ENCODE measurements at places on chromosomes 1 and 21.
A peak's percentile ranks its signal among the peaks of the same experiment; 100 is the strongest.

GRCh38 chr1:206839006-206839560 is 26.3 kb upstream of the IL20 start:
- no peak overlapping the region for H3K4me3 ChIP-seq
- no peaks in the 10 kb centered on the region for H3K4me1 ChIP-seq
- H3K27ac ChIP-seq, result no peak overlapping the region
- DNase-seq, result no peak
- no peaks in the 10 kb centered on the region for H3K36me3 ChIP-seq
- H3K27me3 ChIP-seq, result no peaks in the 10 kb centered on the region

DNA sequence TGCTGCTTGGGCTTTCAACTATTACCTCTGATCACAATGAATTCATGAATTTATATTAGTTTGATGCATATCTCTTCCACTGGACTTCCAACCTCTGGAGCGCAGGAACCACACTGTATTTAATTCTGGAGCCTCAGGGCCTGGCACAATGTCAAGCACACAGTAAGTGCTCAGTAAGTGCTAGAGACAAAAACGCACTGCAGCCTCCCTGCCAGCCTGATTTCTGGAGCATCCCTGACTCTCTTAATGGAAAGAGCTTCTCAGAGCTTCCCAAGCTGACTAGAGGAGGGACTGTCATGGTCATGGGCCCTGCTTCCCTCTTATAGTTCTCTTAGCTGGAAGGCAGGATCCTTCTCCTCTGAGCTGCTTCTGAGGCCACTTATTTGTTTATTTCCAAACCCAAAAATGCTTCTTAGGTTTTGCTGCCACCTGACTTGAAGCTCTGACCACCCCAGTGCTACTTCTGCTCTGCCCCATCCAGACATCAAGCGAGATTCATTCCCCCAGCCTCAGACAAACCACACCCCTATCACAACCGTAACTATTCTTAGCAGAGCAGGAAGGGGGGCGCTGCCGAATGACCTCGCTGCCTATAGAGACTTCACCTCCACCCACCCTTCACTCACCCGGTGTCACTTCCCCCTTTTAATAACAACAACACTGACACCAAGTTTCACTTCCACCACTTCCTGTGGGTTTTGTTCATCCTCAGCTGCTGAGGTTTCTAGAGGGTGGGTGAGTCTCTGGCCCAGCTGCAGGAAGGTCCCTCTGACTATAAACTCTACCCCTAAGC is 33.6 kb downstream of the NUAK2 start:
- H3K4me1 ChIP-seq, result peaks cover 15% of the 10 kb centered on the region
- H3K36me3 ChIP-seq, result no peaks in the 10 kb centered on the region
- H3K27me3 ChIP-seq, result no peaks in the 10 kb centered on the region
- H3K27ac ChIP-seq, result no peak overlapping the region

GRCh38 chr1:9331016-9331415 is 38.3 kb downstream of the SPSB1 start:
- H3K4me1 ChIP-seq, result peaks cover 4% of the 10 kb centered on the region
- no peaks in the 10 kb centered on the region for H3K36me3 ChIP-seq
- DNase-seq, result no peak
- no peak overlapping the region for H3K4me3 ChIP-seq
- peak overlapping the region; percentile 58 for H3K27ac ChIP-seq

DNA sequence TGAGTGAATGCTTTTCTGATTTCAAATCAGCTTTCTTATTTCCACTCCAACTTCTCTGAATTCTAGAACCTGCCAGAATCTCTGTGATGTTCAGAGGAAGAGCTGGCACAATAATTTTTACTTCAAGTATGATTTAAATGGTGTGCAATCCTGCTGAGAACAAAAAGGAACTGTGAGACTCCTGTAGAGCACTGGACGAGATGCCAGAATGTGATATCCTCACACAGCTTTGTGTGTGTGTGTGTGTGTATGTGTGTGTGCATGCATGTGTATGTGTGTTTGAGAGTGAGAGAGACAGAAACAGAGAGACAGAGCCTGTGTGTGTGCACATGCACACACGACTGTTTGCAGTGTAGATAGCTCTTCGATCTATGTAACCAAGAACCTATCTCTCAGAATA is 713.6 kb upstream of the ZP4 start:
- H3K27me3 ChIP-seq, result no peaks in the 10 kb centered on the region
- no peak overlapping the region for H3K27ac ChIP-seq
- no peak for DNase-seq
- no peaks in the 10 kb centered on the region for H3K4me1 ChIP-seq
- no peaks in the 10 kb centered on the region for H3K36me3 ChIP-seq

GRCh38 chr1:176101951-176102642 is 105.0 kb downstream of the COP1 start:
- no peaks in the 10 kb centered on the region for H3K4me1 ChIP-seq
- H3K4me3 ChIP-seq, result no peak overlapping the region
- H3K27me3 ChIP-seq, result no peaks in the 10 kb centered on the region
- no peak overlapping the region for H3K27ac ChIP-seq

GRCh38 chr1:176885751-176886150 is 278.8 kb downstream of the ASTN1 start:
- H3K4me3 ChIP-seq, result no peak overlapping the region
- H3K4me1 ChIP-seq, result no peaks in the 10 kb centered on the region
- no peaks in the 10 kb centered on the region for H3K36me3 ChIP-seq
- no peaks in the 10 kb centered on the region for H3K27me3 ChIP-seq
- DNase-seq, result no peak
- H3K27ac ChIP-seq, result no peak overlapping the region

DNA sequence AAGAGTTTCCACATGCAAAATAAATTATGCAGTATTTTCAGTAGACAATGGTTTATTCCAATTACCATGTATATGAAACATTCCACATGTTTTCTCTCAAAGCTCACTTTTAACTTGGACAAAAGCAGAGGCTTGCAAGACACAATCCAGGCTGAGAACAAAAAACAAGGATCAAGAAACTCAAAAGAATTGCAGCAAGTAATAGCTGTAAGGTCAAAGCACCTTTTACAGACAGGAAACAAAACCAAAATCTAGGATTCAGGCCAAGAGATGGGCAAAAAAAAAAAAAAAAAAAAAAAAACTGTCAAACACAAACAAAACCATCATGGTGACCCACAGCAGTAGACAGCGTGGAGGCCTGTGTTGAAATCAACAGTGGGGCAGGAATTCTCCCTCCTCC is 9.3 kb downstream of the RGS1 start:
- no peaks in the 10 kb centered on the region for H3K36me3 ChIP-seq
- H3K4me1 ChIP-seq, result no peaks in the 10 kb centered on the region
- H3K27ac ChIP-seq, result no peak overlapping the region

DNA sequence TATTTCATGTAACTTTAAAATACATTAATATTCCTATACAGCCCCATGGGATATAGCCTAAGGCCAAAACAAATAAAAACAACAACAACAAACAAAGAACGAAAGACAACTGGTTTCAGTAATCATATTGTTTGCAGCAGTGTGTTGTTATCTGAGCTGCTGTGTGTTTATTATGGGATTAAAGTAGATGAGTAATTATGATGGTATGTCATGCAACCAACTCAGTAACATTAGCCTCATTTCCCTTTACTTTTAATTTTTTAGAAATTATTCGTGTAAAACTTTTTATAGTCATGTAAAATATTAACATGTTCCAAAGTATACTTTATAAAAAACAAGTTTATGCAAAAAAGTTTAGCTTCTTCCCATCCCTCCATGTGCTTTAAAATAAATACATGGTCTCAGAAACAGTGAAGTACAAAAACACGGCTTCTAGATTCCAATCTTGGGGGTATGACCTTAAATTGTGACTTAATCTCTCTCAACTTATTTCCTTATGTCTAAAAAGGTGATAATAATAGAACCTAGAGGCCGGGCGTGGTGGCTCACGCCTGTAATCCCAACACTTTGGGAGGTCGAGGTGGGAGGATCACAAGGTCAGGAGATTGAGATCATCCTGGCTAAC is 176.1 kb downstream of the SLC45A1 start:
- no peaks in the 10 kb centered on the region for H3K36me3 ChIP-seq
- H3K27ac ChIP-seq, result no peak overlapping the region
- H3K4me1 ChIP-seq, result no peaks in the 10 kb centered on the region
- DNase-seq, result no peak

DNA sequence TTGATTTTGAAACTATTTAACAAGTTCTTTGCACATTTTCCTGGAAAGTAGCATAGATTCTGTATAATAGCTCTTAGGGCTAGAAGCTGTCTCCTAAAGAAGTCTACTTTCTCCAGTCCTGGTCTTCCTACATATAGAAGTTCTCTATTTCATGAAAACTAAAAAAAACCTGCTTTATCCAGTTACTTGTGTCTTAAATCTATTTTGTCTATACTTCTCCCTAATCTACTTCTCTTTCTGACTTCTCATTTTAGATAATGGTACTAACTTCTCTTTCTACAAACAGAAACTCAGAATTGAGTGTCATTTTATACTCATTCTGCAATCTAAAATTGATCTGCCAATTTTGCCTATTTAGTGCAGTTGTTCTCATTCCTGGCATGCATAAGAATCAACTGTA is 28.7 kb downstream of the PDE4B start:
- H3K4me3 ChIP-seq, result no peak overlapping the region
- H3K4me1 ChIP-seq, result no peaks in the 10 kb centered on the region
- H3K27ac ChIP-seq, result no peak overlapping the region
- no peaks in the 10 kb centered on the region for H3K36me3 ChIP-seq
- no peaks in the 10 kb centered on the region for H3K27me3 ChIP-seq
- no peak for DNase-seq

- H3K27me3 ChIP-seq, result peaks cover 29% of the 10 kb centered on the region
- no peaks in the 10 kb centered on the region for H3K36me3 ChIP-seq
- DNase-seq, result no peak
Measured at GRCh38 chr1:5311147-5311546, 656.7 kb downstream of the AJAP1 start.

DNA sequence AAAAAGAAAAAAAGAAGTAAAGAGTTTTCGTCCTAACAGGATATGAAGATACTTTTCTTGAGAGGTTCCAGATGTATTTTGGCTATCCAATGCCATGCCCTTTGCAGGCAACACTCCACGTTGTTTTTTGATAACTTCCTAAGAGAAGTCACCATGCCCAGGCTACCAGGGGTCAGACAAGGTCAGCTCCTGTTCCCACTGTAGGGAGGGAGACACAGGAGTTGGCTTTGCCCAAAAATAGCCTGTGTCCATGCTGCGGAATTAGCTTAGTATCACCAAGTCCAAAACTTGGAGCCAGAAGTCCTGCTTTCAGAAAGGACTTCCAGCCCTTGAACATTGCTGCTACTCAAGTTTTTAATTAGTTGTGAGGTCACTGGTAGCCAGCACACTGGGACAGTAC is 62.1 kb upstream of the NRIP1 start:
- H3K27me3 ChIP-seq, result no peaks in the 10 kb centered on the region
- H3K4me3 ChIP-seq, result no peak overlapping the region
- no peaks in the 10 kb centered on the region for H3K4me1 ChIP-seq
- H3K27ac ChIP-seq, result no peak overlapping the region
- DNase-seq, result no peak
- H3K36me3 ChIP-seq, result no peaks in the 10 kb centered on the region

DNA sequence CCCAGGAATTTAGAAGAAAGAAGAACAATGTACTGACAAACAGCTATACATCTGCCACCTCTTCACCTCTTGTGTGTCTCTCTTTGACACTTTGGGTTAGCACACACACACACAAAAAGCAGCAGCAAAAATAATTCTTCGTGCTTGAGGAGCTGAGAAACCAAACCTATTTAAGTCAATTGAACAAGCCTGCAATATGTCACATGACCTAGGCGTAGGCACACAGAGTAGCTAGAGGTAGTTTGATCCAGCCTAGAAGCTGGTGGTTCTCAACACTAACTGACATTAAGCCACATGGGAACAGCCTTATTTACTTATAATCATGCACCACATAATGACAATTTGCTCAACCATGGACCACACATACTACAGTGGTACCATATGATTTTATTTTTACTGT is 32.3 kb downstream of the RRAGC start:
- H3K4me1 ChIP-seq, result no peaks in the 10 kb centered on the region
- no peaks in the 10 kb centered on the region for H3K36me3 ChIP-seq
- no peak for DNase-seq
- no peak overlapping the region for H3K4me3 ChIP-seq

GRCh38 chr1:40710581-40711315 is 19.2 kb downstream of the NFYC start:
- H3K4me1 ChIP-seq, result no peaks in the 10 kb centered on the region
- peak overlapping the region; percentile 58 for H3K4me3 ChIP-seq
- H3K36me3 ChIP-seq, result no peaks in the 10 kb centered on the region
- DNase-seq, result no peak

DNA sequence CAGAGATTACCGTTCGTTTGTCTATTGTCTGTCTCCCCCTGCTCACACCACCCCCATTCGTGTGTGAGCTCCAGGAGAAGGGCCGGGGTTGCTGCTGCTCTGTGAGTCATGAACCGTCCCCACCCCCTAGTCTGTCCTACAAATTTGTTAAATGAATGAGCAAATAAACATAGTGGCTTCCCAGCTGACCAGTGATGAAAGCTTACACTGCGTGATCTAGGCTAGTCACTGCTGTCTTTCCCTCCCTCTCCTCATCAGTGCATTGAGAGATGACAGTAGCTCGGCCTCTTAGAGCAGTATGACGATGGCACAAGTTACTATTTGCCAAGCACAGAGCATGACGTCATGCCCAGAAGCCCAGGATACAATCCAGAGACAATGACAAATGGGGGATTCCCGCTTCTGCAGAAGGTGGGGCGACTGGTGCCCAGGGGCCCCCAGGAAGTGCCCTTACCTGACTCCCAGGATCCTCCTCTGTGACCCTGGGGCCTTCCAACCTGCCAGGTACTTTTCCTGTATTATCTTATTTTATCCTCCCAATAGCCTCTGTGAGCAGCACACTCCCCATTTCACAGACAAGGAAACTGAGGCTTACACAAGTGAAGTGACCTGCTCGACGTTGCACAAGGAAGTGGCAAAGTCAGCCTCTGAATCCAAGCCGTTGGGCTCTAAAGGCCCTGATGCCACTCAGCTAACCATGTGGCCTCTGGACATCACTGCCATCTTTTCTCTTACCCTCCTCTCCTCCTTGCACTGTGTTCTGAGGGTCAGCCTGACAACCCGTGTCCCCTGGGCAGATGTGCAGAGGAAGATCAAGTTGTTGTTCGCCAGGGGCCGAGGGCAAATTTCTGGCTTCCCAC is 8.6 kb upstream of the EPHA2 start:
- peak overlapping the region; percentile 87 for H3K27ac ChIP-seq
- H3K4me3 ChIP-seq, result no peak overlapping the region

DNA sequence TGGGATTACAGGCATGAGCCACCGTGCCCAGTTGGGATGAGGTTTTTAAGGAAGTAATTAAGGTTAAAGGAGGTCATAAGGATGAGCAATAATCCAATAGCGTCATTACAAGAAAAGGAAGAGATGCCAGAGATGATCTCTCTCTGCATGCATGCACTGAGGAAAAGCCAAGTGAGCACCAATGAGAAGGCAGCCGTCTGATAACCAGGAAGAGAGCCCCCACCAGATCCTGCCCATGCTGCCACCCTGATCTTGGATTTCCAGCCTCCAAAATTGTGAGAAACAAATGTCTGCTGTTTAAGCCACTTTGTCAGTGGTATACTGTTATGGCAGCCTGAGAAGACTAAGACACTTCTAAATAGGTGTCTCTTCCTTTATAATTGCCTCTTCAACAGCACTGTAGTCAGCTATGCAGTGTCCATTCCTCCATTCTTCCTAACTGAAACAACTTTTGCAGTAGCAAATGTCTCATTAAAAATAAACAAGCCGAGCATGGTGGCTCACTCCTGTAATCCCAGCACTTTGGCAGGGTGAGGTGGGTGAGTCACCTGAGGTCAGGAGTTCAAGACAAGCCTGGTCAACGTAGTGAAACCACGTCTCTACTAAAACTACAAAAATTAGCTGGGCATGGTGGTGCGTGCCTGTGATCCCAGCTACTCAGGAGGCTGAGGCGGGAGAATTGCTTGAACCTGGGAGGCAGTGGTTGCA is 216.2 kb upstream of the RUNX1 start:
- no peak overlapping the region for H3K4me3 ChIP-seq
- no peak for DNase-seq
- no peaks in the 10 kb centered on the region for H3K27me3 ChIP-seq
- H3K27ac ChIP-seq, result no peak overlapping the region
- H3K36me3 ChIP-seq, result no peaks in the 10 kb centered on the region
- H3K4me1 ChIP-seq, result no peaks in the 10 kb centered on the region

Measured in breast epithelium (tissue), 4 donors.